Activated CD4-positive, alpha-beta T cell treated with anti-CD3 and anti-CD28 coated beads for 48 hours (primary cell): ENCODE measurements at places on chromosomes 3 and 15.

GRCh38 chr15:49492830-49493229, 69.8 kb downstream of the FGF7 start:
- DNase-seq: no peak

DNA sequence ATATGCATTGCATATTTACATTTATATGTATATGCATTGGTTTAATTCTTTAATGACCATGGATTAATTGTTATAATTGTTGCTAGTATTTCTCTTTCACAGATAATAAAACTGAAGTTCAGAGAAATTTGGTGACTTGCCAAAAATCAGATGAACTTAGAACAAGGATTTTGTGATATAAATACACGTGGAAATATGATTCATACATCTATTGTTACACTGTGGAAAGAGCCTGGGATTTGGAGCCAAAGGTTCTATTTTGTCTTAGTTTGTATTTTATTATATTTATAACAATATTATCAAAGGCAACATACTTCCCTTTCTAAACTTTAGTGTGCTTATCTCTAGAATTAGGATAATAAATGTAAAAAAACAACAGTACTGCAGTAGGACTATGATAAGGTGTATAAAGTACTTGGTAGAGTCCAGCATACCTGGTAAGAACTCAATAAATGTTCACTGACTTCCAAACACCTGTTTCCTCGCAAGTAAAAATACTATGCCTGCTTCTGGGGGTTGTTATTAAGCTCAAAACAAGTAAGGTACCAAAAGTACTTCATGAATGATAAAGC, 342.9 kb downstream of the THSD4 start:
- DNase-seq: no peak

DNA sequence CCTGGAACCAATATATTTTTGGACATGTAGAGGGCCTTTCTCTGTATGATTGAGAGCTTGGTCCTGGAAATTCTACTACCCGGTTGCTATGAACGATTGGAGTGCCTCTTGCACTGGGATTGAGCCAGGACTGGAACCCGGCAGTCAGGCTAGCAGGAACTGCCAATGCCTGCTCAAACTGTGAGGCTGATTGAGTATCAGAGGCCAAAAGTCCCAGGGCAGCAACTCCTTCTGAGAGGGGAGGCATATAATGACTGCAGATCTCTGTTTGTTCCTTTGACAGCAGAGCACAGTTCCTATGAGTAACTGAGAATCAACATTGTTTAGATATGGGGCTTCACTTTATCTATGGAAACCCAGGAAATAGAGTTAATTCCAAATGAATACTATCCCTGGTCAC, 12.9 kb downstream of the IQCH start:
- DNase-seq: no peak

- no peak for DNase-seq
Measured at GRCh38 chr3:17793542-17794195, 51.2 kb upstream of the TBC1D5 start.

- no peak for DNase-seq
Measured at GRCh38 chr15:63595688-63596087, 1.5 kb upstream of the FBXL22 start.

DNA sequence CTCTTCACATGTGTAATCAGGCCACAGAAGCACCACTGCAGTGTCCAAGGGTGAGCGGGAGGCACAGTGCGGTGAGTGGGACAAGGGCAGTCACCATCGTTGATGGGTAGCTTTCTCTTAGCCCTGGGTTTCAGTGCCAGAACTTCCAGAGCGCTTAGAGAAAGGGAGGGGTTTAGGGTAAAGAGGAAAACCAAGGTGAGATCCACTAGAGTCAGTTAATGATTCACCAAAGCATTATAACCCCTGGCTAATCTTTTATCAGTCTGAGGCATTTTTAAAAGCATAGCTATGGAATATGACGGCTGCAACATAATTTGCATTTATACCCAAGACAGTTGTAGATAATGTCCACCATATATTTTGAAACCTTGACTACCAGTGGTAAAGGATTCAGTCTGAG, 94.8 kb downstream of the SHQ1 start:
- no peak for DNase-seq

GRCh38 chr3:161343540-161343939, 27.8 kb downstream of the SPTSSB start:
- DNase-seq: no peak

GRCh38 chr15:34714476-34715121, 40.2 kb downstream of the GJD2 start:
- no peak for DNase-seq

GRCh38 chr15:67433495-67434099, 87.3 kb upstream of the C15orf61 start:
- peak; percentile 45 for DNase-seq

GRCh38 chr3:8536096-8537056, 34.8 kb downstream of the LMCD1 start:
- no peak for DNase-seq

- no peak for DNase-seq
Measured at GRCh38 chr15:37652646-37653417, 281.6 kb upstream of the TMCO5A start.

GRCh38 chr15:34336231-34336990, 1.2 kb downstream of the SLC12A6 start:
- DNase-seq: no peak

DNA sequence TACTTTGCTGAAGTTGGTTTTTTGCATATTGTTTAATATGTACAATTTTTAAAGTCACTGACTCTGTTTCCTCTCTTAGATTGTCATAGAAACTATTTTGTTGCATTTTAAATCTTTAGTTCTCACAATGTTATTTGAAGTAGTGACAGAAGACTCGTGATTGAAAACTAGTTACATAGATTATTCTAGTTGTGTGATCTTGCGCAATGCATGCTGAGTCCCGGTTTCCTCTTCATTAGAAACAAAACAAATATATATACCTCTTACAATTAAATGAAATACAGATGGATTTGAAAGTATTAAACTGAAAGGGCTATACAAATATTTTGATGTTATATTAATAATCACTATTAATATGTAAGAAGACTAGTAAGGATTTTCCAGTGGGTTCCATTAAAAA, 333.0 kb downstream of the LPP start:
- DNase-seq: no peak

GRCh38 chr3:23161308-23161707, 41.8 kb upstream of the UBE2E2 start:
- no peak for DNase-seq

GRCh38 chr15:43253431-43254403, 13.0 kb downstream of the TGM5 start:
- DNase-seq: peak; percentile 43

- no peak for DNase-seq
Measured at GRCh38 chr3:128185630-128186447, 32.6 kb downstream of the EEFSEC start.

DNA sequence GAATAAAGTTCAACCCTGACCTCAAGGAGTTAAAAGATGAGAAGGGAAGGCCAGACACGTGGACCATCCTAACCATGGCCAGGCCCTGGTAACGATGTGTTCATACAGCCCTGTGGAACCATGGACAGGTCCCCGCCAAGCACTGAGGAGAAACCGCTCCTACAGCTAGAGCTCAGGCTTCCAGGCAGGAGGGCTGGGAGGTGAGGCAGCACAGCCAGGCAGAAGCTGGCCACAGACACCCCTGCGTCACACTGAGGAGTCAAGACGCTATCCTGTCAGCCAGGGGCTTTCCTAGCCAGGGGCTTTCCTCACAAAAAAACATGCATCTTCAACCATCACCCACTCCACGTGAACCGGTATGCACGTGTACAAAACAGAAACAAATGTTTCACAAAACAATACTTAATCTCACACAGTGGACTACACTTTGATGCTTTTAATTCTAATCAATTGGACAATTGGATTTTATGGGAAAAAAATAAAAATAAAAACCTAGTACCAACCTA, 73.2 kb downstream of the TBC1D2B start:
- DNase-seq: no peak

GRCh38 chr3:135499426-135499825, 466.1 kb upstream of the PPP2R3A start:
- DNase-seq: no peak

GRCh38 chr3:24396338-24396737, 98.3 kb downstream of the THRB start:
- no peak for DNase-seq

- no peak for DNase-seq
Measured at GRCh38 chr3:46484388-46484787, 13.4 kb upstream of the RTP3 start.

- no peak for DNase-seq
Measured at GRCh38 chr15:43517354-43518196, at the start of gene MAP1A. MAP1A (plus strand) TSS chr15:43517608; CDS start chr15:43521474, 3,866 bp downstream.

- no peak for DNase-seq
Measured at GRCh38 chr15:100466073-100466472, 62.7 kb downstream of the CERS3 start.

DNA sequence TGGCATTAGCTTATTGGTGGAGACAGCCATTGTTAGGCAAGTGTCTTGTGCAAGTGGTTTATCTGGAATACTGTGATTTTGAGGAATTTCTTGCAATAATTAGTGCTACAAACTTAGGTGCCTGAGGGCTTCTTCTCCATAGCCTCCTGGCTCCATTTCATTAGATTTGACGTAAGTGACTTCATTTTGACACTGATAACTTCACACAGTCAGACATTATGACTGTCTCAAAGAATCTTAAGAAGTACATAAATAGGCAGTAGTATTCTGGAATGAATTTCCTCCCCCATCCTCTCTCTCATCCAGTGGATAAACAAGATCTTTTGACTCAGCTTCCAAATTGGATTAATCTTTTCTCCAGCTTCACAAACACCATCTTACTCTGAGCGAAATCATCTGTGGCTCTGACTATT, 19.0 kb downstream of the ARL14 start:
- no peak for DNase-seq

DNA sequence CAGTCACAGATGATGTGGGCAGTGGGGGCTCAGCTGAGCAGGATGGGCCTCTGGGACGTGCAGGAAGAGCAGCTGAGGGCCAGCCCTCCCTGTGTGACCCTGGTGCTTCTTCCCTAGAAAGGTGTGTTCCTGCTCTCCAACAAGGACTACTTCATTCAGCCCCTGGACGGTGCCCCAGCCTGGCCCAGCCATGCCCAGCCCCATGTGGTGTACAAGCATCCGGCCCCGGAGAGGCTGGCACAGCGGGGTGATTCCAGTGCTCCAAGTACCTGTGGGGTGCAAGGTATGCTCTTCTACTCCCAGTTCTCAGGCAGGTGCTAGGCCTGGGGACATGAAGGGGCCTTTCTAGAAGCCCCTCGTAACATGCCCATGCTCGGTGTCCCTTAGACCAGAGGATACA, 38.3 kb downstream of the SAXO2 start:
- no peak for DNase-seq

DNA sequence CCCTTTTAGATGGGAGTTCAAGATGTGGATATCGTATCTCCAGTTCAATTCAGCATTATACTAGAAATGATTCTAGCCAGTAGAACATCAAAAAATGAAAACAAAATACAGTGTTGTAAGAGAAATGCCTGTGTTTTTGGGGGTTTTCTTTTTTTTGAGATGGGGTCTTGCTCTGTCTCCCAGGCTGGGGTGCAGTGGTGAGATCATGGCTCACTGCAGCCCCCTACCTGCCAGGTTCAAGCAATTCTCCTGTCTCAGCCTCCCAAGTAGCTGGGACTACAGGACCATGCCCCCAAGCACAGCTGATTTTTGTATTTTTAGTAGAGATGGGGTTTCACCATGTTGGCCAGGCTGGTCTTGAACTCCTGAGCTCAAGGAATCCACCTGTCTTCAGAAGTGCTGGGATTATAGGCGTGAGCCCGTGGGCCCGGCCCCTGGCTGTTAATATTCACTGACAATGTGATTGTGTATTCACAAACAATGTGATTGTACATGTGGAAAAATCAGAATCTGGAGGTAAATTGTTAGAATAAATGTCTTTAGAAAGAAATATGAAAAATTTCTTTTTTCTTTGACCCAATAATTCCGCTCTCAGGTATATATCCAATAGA, 59.0 kb downstream of the ARIH1 start:
- peak; percentile 12 for DNase-seq

GRCh38 chr3:51933471-51934138, 8.1 kb downstream of the RRP9 start:
- DNase-seq: no peak

DNA sequence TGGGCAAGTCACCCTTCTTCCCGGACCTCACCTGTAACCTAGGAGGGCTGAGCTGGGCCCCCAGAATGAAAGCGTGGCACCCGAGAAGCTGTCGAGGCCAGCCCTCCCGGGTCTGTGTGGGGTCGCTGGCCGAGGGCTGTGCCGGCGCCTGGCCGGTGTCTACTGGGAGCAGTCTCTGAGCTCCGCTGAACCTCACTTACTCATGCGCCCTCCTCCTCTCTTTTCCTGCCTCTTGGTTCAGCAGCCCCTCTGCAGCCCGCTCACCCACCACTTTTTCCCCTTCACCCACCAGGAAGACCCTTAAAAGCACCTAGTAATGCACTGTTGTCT, 419 bp downstream of the HYKK start:
- DNase-seq: no peak

DNA sequence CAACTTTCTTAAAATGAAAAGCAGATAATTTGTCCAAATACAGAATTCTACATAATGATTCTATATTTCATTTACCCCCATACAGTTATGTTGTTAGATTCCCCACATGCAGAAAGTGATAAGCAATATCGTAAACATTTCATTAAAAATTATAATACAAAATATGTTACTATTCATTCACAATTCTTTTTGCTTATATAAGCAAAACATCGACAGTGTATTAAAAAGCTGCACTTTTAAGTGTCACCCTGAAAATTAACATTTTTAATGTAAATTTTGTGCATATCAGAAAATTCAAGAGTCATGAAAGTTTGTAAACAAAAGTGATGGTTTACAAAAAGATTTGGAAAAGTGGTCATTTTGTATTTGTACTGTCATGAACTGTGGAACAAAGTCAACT, 19.2 kb downstream of the TMEM212 start:
- DNase-seq: no peak

GRCh38 chr3:127786353-127787070, 35.8 kb downstream of the MGLL start:
- no peak for DNase-seq

DNA sequence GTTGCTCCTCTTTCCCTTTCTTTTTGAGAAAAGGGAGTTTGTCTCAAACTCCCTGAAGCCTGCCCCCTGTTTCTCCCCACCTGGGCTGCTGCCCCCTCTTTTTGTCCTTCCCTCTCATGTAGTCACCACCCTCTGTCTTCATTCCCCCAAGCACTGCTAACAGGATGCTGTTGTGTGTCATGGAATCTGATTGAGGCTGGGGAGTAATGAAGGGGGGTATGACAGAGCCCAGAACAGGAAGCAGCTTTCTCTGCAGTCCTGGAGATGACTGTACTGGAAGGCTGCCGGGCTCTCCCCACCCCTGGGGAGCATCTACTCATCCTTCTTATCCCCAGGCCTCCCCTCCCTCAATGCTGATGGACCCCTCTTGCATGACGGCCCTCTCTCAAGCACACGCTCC, 181.6 kb downstream of the ABHD5 start:
- no peak for DNase-seq

GRCh38 chr3:43966126-43966525, 275.4 kb downstream of the ABHD5 start:
- DNase-seq: no peak

DNA sequence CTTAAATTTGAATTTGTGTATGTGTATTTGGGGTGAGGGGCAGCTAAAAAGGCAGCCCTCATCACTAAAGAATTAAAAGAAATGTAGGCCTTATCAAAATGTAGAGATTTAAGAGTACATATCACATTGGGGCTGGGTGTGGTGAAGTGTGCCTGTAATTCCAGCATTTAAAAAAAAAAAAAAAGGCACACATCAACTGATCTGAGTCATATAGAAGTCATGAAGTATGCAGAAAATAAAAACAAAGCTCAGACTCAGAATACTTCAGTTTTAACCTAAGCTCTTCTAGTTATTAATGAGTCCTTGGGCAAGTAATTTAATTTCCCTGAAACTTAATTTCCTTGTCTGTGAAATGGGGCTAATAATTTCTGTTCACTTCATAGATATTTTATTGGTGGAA, 31.6 kb downstream of the SLC24A1 start:
- no peak for DNase-seq
